Trophoblast cell (in vitro differentiated cells and primary cell): ENCODE measurements at places on chromosomes 13 and 19.

DNA sequence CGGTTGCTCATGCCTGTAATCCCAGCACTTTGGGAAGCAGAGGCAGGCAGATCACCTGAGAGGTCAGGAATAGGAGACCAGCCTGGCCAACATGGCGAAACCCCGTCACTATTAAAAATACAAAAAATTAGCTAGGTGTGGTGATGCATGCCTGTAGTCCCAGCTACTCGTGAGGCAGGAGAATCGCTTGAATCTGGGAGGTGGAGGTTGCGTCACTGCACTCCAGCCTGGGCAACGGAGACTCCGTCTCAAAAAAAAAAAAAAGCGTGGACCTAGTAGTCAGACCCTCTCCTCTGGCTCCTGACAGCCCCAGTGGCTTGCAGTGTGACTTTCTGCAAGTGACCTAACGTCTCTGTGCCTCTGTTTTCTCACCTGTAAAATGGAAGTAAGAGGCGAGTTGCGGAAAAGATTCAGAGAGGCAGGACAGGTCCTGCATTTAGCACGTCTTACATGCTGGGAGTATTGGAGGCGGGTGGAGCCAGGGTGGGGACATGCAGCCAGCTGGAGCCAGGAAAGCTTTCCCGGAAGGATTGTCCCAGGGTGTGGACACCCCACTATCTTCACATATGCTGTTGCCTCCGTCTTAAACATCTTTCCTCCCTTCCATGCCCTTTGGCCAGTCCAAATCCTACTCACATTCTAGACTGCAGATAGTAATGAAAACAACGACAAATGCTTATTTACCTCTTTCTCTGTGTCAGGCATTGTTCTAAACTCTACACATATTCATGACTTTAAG is 2.9 kb downstream of the TUBB4A start:
- no peak for DNase-seq

- no peak for DNase-seq
These were observed 148.0 kb downstream of the DCLK1 start for GRCh38 chr13:35983206-35983605.

GRCh38 chr19:28889941-28890670 is 322.8 kb downstream of the UQCRFS1 start:
- no peak for DNase-seq

DNA sequence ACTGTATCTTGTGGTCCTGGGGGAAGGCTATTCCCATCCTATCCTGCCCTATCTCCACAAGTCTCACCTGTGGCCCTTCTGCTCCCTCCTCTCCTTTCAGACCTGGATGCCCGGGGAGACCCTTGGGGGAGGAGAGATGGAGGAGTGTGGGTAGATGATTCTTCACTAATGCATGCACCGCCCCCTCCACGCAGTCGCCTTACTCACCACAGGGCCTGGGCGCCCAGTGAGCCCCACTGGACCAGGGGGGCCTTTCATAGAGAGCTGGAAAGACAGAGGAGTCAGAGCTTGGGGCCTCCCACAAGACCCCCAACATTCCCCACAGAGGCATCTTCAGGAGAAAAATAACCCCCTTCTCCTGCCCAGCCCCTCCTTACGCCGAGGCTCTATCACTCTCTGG is 14.3 kb downstream of the COL5A3 start:
- no peak for DNase-seq

- no peak for DNase-seq
These were observed 180.4 kb downstream of the ZNF536 start for GRCh38 chr19:30552593-30552992.

- peak; percentile 47 for DNase-seq
These were observed 10.2 kb upstream of the CARM1 start for GRCh38 chr19:10861103-10861651.

DNA sequence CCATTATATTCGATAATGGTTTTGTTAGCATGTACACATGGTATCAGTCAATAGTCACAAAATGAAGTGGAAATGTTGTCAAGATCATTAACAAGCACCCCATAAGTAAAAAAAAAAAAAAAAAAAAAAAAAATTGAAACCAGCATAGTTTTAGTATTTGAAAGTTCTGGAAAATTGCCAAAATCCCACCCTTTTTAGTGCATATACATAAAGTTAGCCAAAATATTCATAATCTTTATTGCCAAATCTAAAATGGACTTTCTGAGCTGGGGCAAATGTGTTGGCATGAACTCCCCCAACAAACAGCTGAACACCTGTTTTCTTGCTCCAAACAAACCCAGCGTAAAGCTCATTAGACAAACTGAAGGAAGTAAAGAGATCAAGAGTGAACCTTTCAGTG is 73.9 kb downstream of the MZT1 start:
- DNase-seq = no peak

- DNase-seq = no peak
These were observed 579 bp downstream of the CPT1C start for GRCh38 chr19:49691243-49692146.

- peak; percentile 90 for DNase-seq
These were observed 630 bp downstream of the COQ8B start for GRCh38 chr19:40716031-40716481.

- DNase-seq = no peak
These were observed 130.7 kb downstream of the MYO16 start for GRCh38 chr13:108760129-108760528.

DNA sequence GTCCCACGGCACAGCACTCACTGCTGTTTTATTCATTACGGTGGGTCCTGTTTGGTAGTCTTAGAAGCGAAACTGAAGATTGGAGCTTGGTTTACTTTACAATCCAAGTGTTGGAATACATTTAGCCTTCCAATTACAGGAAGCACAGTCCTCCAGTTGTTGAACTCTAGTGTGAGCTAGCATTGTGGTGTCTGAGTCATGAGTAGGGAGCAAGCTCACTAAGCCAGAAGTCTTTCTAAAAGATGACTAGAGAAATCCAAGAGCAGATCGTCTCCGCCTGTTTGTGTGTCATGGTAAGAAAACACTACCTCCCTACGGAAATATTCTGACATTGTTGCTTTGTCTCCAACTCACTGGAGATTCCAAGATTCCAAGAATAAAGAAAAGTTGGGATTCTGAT is 10.1 kb upstream of the SHISA2 start:
- DNase-seq = no peak

GRCh38 chr19:10144361-10144760 is 24.7 kb upstream of the EIF3G start:
- no peak for DNase-seq

DNA sequence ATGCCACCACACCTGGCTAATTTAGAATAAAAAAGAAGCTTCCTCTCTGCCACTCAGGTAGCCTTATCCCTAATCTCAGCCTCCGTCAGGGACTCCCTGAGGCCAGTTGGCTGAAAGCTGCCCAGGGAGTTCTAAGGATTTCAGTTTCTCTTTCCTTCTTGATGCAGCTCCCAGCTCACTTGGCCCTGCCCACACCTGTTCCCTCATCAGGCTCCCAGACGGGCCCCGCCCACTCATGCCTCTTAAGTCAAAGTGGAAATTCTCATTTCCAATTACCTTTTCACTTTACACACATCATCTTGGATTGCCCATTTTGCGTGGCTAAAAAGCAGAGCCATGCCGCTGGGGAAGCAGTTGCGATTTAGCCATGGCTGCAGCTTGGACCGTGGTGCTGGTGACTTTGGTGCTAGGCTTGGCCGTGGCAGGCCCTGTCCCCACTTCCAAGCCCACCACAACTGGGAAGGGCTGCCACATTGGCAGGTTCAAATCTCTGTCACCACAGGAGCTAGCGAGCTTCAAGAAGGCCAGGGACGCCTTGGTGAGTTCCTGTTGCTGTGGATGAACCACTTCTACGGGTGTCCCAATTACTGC is at the start of gene IFNL1:
Gene IFNL1 (plus strand): TSS at position 353 of the 591 bp plus-strand sequence. CDS start 15 bp downstream, at position 368.
- DNase-seq = no peak

DNA sequence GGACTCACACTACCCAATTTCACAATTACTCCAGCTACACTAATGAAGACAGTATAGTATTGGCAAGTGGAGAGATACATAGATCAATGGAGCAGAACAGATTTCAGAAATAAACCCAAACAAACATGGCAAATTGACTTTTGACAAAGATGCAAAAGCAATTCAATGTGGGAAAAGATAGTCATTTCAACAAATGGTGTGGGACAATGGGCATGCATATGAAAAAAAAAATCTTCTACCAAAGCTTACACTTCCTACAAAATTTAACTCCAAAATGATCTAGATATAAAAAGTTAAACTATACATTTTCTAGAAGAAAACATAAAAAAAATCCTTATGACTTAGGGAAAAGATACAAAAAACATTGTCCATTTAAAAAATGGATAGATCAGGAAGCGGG is 2.7 kb upstream of the IGFL4 start:
- DNase-seq = no peak

DNA sequence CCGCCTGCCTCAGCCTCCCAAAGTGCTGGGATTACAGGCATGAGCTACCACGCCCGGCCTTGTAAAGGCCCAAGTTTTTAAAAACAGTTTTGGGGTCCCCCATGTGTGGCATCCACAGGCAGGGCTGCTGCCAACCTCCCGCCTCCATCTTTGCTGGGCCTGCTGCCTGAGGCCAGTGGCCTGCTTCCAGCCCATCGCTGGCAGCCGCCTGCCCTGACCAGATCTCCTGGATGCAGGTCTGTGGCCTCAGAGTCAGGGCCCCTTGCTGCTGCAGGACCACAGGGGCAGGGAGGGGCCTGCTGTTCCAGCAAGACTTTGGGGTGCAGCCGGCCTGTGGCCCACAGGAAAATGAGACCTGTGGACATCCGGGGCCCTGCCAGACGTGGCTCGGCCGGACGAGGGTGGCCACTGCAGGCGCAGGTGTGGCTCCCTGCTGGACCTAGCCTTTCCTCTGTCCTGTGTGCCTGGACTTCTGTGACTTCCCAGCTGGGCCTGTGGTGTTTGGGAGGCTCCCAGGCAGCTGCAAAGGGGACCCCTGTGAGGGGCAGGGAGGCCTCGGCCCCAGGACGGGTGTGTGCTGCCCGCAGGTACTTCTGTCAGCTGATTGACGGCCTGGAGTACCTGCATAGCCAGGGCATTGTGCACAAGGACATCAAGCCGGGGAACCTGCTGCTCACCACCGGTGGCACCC is 14.4 kb downstream of the STK11 start:
- DNase-seq = no peak

- DNase-seq = peak; percentile 99
These were observed 212.5 kb upstream of the IRS2 start for GRCh38 chr13:109998684-109999533.

DNA sequence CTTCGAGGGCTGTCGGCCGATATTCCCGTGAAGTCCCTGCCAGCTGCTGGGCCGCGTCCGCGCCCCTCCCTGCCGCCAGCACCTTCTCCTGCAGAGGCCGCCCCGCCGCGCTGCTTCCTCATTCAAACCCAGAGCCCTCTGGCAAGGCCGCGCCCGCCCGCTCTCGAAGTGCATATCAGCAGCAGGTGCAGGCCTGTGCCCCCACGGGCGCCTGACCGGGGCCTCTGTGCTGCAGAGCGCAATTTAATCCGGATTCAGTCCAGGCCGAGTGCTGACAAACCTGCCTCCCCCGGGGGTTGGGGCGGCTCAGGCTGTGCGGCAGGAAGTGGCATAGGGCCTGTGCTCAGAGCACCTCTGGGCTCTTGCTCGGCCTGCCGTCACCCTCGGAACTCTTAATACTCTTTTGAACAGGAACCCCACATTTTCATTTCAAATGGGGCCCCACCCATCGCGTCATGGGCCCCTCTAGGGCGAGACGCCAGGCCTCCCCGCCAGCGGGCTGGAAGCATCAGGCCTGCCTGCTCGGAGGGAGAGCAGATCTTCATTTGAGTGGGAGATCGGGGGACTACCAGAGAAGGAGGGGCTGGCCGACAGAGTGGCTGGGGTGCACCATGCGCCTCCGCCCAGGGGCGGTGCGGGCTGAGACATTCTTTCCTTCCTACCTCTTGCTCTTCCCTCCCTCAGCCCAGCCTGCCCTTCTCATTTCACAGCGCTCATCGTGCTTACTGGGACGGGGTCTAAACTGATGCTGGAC is 125.7 kb downstream of the TNFRSF19 start:
- no peak for DNase-seq

- DNase-seq = no peak
These were observed 111.8 kb upstream of the PABPC3 start for GRCh38 chr13:24984134-24984533.

DNA sequence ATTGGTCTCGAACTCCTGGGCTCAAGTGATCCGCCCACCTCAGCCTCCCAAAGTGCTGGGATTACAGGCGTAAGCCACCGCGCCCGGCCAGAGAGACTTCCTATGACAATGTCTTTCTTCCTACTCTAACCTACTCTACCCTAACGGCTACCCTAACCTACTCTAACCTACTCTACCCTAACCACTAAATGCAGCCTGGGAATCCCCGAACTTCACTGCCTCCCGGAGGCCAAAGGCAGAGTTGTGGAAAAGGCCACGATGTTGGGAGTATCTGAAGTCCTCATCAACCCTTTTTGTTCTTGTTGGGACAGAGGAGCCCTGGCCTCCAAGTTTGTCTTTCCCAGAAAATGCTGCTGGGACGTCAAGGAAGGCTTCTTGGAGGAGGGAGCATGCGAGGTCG is 967 bp upstream of the NR2C2AP start:
- no peak for DNase-seq

- DNase-seq = no peak
These were observed 73.7 kb downstream of the CYSLTR2 start for GRCh38 chr13:48727241-48728011.

GRCh38 chr13:65744836-65745235 is 1485.3 kb downstream of the PCDH9 start:
- DNase-seq = no peak

DNA sequence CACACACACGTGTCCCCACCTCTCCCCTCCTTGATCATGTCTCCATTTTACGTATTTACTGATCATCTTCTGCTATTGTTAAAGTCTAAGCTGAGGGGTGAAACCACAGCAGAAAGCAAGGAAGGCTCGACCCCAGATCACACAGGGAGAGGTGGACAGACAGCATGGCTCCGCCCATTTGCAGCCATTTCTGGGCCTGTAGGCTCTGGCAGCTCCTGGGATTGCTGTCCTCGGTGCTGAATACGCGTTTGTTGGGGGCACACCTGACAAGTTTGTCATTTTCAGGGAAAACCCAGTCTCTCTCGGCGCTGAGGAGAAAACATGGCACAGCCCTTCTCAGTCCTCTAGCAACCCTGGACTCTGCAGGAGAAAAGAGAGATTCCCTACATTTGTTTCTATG is 8.0 kb downstream of the TMEM86B start:
- no peak for DNase-seq

DNA sequence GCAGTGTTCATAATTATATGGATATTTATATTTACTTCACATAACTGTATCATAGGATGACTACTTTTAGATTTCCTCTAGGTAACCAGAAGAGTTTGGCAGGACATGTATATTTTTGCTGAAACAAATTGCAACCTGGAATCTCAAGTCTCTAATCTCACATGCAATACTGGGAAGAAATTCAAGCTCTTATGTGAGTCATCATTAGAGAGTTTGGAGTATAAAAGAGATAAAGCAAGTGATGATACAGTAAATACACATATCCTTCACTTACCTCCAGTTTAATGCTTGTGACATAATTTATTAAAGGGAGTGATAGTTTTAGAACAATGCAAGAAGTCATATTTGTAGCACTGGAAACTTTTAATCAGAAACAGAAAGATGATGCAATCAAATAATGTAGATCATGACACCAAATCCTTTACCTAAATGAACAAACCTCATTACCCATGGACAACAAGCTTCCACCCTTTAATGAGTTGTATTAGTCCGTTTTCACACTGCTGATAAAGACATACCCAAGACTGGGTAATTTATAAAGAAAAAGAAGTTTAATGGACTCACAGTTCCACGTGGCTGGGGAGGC is 15.8 kb upstream of the OR7A17 start:
- no peak for DNase-seq
